Vagina (tissue), 2 donors: ENCODE measurements at places on chromosomes 1 and 21.

- DNase-seq: no peak
Measured at GRCh38 chr21:43935711-43936110, 70.7 kb downstream of the AGPAT3 start.

GRCh38 chr1:89545264-89546038 is 20.8 kb downstream of the LRRC8B start:
- DNase-seq: no peak

- no peak for DNase-seq
Measured at GRCh38 chr1:229111703-229112319, 159.1 kb upstream of the RAB4A start.

- DNase-seq: no peak
Measured at GRCh38 chr1:30319765-30320580, 403.4 kb downstream of the MATN1 start.

GRCh38 chr1:22796642-22797041 is 86.0 kb downstream of the EPHB2 start:
- no peak for DNase-seq

DNA sequence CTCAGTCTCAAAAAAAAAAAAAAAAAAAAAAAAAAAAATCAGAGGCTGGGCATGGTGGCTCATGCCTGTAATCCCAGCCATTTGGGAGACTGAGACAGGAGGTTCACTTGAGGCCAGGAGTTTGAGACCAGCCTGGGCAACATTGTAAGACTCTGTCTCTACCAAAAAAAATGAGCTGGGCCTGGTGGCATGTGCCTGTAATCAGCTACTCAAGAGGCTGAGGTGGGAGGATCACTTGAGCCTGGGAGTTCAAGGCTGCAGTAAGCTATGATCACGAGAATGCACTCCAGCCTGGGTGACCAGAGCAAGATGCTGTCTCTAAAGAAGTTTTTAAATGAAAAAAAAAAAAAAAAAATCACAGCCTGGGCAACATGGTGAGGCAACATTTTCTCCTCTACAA is 10.3 kb downstream of the SEMA4A start:
- no peak for DNase-seq

- no peak for DNase-seq
Measured at GRCh38 chr1:236645016-236645680, 40.8 kb upstream of the HEATR1 start.

DNA sequence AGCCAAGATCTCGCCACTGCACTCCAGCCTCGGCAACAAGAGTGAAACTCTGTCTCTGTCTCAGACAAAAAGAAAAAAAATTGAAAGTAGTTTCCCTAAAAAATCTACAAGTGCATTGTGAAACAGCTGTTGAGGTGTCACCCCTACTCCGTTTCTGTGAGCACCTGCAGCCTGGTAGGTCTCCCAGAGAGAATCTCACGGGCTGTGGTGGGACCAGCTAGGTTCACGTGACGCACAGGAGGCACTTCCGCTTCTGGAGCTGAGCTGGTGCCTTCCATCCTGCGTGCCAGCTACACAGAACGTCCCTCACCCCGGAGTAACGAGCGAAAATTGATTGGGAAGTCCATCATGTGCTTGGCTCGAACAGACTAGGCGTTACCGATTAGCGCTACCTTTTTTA is 66.8 kb downstream of the COL24A1 start:
- DNase-seq: no peak

DNA sequence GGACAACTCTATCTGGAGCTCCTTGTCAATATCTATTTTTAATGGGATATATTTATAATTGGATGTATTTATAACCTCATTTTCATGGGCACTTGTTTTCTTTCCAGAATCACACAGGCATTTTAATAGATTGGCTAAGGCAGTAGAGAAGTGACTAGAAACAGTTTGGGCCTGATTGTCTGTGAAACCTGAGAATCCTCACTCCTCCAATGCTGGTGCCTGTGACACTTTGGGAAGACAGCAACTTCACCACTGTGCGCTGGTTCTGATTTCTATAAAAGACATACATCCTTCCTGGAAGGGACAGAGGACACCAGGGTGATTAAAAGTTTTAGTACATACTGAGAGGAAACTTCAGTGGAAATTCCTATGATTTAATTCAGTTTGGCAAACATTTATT is 39.6 kb upstream of the RXRG start:
- no peak for DNase-seq

DNA sequence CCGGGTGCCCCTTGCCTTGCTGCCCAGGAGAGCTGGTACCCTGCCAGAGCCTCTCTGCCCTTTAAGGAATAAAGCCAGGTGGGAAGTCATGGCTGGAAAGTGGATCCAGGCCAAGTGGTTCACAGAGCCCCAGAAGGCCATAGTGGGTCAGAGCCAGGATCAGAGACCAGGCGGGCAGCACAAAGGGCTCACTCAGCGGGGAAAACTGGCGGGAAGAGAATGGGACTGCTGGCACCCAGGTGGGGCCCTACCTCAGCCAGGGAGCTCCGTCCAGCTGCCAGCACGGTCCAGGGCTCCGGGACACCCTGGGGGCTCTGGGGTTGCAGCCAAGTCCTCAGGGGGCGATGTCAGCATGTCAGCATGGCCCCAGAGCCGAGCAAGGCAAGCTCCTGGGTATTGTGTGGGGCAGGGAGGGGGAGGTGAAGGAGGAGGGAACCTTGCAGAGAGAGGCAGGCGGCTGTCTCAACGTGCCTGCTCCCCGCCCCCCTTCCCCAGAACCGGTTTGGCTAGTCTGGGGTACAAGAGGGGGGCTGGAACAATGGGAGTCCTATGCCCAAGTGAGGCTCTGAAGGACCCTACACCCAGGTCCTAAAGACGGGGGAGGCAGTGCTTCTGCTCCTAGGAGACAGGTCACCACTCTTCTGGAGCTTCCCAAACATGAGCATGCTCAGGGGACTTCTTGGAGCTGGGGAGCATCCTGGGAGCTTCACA is at the start of gene ARHGEF19:
Gene ARHGEF19, minus strand, starts transcription at position 402 of the 711 bp plus-strand sequence. CDS start 3,598 bp downstream, outside the sequence.
- DNase-seq: no peak

DNA sequence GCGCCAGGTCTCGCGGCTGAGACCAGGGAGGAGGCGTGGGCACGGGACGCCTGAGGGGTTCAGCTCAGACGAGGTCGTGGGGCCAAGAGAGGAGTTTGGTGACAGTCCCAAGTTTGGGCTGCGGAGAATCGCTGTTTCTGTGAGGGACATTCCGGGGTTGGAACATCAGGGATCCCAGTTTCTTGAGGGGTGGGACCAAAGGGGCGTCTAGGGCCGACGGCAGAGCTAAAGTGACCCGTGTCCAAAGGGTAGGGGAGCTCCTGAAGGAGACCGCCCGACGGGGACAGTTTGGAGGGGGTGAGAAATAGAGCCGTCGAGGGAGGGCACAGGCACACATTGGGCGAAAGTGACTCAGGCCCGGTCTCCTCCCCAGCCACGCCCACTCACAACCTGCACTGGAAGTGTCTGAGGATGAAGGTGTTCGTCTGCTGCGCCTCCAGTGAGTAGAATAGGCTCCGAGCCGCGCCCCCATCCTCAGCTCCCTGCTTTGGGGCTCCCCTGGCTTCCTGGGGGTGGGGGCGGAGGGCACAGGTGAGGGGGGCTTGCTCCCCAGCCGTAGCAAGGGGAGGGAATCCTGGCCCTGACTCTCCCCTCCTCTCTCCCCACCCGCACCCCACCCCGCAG is 7.0 kb downstream of the EFNA3 start:
- no peak for DNase-seq

DNA sequence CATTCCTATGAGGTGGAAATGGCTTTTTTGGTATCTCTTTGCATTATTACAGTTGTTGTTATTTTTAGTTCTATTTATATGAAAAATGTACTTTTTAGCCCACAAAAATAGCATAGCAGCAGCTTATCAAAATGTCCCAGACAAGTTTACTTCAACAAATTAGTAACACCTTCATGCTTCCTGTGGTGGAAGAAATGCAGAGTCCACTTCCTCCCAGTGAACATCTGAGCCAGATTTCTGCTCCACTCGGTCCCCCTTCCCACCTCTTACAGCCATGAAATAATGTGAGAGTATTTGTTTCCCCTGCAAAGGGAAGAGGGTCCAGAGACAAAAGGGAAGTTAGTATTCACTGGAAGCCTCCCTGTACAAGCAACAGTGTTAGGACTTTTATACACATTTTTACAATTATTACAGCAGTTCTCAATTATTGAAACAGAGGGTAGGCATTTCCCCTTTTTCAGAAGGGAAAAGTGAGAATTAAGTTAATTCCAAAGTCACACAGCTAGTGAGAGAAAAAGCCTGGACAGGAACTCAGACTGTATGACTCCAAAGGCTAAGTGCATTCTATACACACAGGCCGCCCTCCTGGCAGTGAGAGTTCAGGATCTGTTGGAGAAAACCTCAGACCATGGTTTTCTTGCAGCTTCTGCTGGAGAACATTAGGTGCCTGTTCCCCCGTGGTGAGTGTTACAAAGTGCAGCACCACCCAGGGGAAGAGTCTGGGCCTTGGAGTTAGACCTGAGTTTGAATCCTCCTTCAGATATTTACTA is 126.5 kb downstream of the PBX1 start:
- no peak for DNase-seq

DNA sequence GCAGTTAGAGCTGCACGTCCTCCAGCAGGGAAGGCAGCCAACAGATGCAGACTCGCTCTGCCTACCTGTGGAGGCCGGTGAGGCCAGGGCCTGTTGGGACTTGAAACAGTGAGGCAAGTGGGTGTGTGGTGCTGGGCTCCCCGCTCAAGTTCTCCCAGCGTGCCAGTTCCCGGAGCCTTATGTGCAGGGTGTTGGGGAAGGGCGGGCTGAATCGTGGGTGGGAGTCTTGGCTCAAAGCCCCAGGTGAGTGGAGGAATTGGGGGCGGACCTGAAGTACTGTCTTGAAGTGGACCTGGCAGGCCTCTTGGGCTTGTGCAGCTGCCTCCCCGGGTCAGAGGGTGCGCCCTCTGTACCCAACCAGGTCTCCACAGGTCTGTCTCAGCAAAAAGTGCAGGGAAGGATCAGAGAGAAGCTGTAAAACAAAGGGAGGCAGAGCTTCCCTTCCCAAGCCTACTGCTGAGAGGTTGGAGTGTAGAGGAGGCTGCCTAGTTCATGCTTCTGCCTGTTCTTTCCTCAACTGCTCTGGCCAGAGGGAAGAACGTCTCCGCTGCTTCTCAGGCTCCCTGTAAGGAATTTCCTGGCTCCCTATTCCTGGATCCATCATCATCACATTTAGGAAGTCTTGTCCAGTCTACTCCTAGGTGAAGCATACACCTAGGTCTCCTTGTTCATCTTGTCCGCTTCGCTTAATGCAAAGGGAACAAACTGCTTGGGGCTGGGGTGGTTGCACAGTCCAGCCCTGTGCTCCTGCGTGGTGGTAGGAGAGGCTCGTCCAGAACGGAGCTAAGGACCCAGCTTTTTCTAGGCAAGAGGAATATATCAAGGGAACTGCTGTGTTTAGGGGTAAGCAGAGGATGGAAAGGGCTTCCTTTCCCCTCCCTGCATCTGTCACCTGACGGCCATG is 14.9 kb downstream of the UTP11 start:
- no peak for DNase-seq

DNA sequence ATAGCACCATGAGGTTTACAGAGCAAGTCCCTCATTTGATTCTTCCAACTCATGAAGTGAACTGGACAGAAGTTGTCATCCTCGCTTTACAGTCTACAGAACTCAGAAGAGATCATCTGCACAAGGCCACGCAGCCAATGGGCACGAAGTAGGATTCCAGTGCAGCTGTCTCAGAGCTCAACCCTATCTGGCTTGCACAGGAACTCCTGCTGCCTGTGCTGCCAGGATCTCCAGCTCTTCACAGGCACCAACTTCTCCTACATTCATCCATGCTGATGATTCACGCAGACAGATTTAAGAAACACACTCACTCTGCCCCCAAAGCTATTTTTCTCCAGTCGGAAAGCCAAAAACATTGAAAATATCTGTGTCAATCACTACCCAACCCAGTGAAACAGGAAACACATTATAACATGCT is 157.0 kb downstream of the RERE start:
- no peak for DNase-seq

DNA sequence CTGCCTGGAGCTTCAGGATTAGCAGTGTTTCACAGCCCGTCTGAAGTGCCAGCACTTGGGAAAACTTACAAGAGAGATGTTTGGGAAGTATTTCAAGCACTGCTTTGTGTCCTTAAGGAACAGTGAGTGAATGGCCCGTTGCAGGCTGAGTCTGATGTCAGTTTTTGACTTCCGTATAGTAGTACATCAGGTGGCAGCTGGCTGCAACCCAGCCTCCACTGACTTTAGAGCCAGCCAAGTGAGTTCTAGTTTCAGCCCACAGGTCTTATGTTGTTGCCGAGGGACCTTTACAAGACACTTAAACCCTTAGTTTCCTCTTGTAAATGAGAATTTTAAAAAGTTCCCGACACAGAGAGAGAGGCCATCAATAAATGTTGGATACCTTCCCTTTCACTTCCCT is 35.0 kb downstream of the UCK2 start:
- no peak for DNase-seq

GRCh38 chr1:103122983-103123720 is 14.8 kb upstream of the COL11A1 start:
- no peak for DNase-seq

GRCh38 chr21:30625449-30626165 is 5.2 kb downstream of the KRTAP20-4 start:
- DNase-seq: no peak

DNA sequence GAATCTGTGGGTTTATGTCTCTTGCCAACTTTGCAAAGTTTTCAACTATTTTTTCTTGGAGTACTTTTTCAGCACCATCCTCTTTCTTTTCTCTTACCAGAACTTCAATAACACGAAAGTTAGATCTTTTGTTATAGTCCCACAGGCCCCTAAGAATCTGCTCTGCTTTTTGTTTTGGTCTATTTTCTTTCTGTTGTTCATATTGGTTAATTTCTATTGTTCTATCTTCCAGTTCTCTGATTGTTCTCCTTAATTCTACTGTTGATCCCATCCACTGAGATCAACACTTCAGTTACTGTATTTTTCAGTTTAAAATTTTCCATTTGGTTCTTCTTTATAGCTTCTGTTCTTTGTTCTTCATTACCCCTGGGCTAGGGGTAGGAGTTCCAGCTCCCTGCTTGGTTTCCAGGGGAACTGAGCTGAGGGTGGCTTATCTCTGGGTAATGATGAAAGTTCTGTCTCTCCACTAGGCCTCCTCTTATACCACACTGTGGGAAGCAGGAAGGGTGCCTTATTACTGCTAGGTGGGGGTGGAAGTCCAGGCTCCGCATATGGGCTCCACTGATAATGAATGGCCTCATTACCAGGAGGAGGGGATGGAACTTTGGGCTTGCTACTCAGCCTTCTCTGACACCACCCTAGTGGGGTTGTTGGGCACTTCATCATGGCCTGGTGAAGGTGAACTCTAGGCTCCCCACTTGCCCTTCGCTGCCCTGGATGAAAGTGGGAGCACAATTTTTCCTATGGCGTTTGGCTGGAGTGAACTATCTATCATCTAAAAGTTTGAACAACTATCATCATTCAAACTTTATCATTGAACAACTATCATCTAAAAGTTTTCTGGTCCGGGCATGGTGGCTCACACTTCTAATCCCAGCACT is 39.3 kb downstream of the NAV1 start:
- DNase-seq: no peak

GRCh38 chr1:62391369-62391971 is 45.4 kb upstream of the USP1 start:
- no peak for DNase-seq
